ENCODE measurements at places on chromosomes 2 and 18.
A peak's percentile ranks its signal among the peaks of the same experiment; 100 is the strongest.

DNA sequence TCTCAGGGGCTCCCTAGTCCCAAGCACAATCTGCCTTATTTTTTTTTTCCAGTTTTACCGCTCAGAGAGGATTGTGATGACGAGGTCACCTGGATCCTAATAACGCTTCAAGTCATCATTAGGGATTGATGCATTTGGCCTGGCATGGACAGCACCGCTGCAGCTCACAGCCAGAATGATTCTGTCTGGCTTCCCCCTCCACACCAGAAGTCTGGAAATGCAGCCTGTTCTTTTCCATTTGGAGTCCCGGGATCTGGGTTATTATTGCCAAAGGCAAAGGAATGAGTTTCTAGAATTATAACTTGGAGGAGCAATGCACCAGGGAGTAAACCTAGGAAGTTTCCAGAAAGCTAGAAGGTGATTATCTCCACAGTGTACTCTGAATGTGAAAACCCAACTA is 81.1 kb upstream of the TAF1B start:
- DNase-seq = no peak

- no peak for DNase-seq
These were observed 183.1 kb upstream of the HNRNPA3 start for GRCh38 chr2:177029501-177029900.

GRCh38 chr2:34105006-34105767 is 506.1 kb upstream of the FAM98A start:
- DNase-seq = no peak

GRCh38 chr2:57490741-57491140 is 555.9 kb upstream of the VRK2 start:
- DNase-seq = no peak

DNA sequence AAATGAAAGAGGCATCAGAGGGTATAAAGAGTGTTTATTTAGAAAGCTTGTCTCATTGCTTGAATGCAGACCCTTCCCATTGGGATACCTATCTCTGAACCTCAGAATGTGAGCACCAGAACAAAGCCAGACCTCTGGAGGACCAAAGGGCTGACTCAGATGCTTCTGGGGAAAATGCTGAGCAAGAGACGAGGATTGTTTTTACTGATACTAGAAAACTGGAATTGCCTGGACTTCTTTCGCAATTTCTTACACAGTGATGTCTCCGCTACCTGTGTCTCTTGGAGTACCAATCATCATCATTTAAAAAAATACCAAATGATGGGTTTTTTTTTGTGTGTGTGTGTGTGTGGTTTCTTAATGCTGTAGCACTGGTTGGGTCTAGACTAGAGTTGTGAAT is 55.6 kb upstream of the CCDC85A start:
- DNase-seq = no peak

GRCh38 chr2:42795841-42796301 is 3.5 kb upstream of the HAAO start:
- no peak for DNase-seq

GRCh38 chr2:42569883-42570282 is 1.5 kb downstream of the MTA3 start:
- no peak for DNase-seq

DNA sequence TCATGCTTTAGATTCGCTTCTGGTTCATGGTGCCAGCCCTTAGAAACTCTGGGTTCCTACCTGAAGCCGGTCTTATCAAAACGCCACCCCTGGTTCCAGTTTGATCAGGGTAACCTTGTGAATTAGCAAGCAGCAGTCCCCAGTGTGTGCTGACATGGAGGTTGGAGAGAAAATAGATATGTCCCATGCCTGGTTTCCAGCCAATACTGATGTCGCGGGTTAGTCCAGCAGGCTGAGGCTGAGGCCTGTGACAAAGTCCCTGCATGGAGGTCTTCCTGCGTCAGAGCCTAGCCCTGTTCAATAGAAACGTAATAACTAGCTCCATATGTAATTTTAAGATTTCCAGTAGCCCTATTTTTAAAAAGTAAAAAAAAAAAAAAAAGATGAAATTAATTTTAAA is 28.2 kb downstream of the LPIN1 start:
- no peak for DNase-seq

DNA sequence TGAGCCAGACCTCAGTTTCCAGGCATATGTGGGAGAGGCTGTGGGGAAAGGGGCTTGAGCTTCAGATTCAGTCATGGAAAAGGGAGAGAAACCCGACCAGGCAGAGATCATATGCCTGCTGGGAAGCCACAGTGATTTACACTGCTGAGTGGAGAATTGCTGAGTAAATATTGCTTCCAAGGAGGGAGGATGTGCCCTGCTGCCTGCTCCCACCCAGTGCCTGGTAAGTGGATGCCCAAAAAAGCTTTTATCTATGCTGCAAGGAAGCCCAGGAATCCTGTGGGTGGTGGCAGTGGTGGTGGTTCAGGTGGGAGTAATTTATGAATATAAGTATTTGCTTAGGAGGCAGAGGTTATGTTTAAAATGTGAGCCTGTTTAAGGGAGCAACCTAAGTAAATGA is 39.5 kb downstream of the INO80C start:
- no peak for DNase-seq

GRCh38 chr2:219291910-219292490 is 12.8 kb downstream of the DNAJB2 start:
- no peak for DNase-seq

- no peak for DNase-seq
These were observed 364 bp downstream of the STAT1 start for GRCh38 chr2:191013682-191013931.

GRCh38 chr2:174636987-174637386 is 39.4 kb upstream of the WIPF1 start:
- no peak for DNase-seq

- peak; percentile 8 for DNase-seq
These were observed 130.0 kb upstream of the FN1 start for GRCh38 chr2:215565897-215566296.

GRCh38 chr18:37222354-37222998 is 343.1 kb downstream of the CELF4 start:
- no peak for DNase-seq

DNA sequence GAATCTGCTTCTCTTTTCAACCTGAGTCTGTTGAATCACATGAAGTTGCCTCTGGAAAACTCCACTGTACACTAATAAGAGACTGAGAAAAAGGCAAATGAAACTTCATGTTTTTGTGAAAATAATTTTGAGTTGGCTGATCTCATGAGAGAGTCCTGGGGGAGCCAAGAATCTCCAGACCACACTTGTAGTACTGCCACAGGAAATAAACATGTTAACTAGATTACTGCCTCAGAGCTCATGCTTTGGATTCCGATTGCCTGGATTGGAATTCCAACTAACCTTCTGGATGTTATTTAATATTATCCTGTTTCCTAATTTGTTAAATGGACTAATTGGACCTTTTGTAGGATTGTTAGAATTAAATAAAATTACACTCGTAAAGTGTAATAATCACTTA is 25.2 kb downstream of the NUP35 start:
- no peak for DNase-seq

- DNase-seq = no peak
These were observed 35.4 kb downstream of the MGAT5 start for GRCh38 chr2:134289225-134289624.

GRCh38 chr2:234388591-234388990 is 108.3 kb downstream of the ARL4C start:
- DNase-seq = no peak

DNA sequence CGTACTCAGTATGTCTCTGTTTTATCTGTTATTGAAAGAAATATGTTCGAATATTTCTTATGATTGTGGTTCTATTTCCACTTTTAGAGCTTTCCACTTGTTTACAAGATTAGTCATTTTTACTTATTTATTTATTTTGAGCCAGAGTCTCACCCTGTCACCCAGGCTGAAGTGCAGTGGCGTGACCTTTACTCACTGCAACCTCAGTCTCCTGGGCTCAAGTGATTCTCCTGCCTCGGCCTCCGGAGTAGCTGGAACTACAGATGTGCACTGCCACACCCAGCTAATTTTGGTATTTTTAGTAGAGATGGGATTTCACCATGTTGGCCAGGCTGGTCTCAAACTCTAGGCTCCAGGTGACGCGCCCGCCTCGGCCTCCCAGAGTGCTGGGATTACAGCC is 53.3 kb downstream of the HIBCH start:
- no peak for DNase-seq

DNA sequence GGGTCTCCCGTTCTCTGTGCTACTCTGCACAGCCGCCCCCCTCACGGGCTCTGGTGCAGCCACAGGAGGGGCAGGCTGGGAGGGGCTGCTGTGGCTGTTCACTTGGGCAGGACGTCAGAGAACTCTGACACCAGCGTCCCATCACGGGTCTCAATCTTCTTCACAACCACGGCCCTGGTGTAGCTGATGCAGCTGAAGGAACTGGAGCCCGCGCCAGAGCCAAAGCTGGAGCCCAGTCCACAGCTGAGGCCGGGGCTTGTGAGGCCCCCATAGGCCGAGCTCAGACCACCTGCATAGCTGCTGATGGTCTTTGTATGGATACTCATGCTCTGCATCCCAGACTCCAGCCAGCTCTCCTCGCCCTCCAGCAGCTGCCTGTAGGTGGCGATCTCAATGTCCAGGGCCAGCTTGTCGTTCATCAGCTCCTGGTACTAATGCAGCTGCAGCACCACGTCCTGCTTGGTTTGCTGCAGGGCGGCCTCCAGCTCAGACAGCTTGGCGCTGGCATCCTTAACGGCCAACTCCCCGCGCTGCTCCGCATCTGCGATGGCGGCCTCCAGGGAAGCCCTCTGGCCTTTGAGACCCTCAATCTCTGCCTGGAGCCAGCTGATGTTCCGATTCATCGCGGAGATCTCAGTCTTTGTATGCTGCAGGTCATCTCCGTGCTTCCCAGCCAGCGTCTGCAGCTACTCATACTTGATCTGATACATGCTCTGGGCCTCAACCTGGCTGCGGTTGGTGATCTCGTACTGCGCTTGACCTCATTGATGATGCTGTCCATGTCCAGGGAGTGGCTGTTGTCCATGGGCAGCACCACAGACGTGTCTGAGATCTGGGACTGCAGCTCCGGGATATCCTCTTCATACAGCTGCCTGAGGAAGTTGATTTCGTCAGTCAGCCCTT is 7.4 kb upstream of the DUSP19 start:
- peak; percentile 87 for DNase-seq

- DNase-seq = no peak
These were observed 24.0 kb downstream of the CFAP210 start for GRCh38 chr2:169670215-169670651.

- no peak for DNase-seq
These were observed 46.2 kb downstream of the CAB39 start for GRCh38 chr2:230758566-230759480.

DNA sequence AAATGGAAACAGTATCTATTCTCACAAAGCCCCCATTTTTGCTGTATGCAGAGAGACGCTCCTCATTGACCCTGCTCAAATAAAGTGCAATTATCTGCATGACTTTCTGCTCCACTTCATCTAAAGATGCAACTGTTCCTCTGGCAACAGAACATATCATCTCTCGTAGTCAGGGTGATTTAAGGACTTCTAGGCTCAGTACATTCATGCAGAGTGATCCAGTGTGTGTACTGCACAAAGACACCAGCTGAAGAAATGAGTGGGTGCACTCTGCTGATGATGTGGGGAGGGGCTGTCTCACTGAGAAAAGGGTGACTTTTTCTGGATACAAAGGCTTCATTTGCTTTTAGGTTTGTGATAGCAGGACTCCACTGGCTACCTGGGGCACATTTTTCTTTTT is 355.2 kb downstream of the GALNT13 start:
- no peak for DNase-seq

DNA sequence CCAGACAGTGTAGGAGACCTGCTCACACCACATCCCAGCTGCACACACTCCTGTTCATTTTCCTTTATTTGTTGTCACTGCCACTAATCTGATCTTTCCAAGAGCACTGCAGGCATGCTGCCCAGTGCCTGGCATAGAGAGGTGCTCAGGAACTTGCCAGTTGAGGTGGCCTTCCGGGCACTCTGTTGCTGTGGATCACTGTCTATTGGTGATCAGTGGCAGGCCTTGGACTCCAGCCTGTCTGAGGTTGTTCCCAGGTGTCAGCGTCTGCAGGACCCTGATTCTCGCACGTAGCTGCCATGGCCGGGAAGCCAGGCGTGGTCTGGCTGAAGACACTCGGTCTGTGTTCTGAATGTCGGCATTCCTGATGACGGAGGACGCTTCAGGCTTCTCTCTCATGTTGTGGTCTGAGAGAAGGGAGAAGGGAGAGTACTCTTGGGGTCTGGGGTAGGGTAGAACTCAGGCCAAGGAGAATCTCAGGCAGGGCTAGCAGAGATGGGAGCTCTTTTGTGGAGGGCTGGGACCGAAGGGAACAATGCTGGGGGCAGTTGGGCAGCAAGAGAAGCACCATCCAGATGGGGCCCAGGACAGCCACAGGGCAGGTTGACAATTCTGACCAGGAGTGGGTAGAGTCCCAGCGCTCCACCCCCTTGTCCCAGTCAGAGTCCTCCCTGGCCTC is 240.9 kb downstream of the MYCN start:
- no peak for DNase-seq

DNA sequence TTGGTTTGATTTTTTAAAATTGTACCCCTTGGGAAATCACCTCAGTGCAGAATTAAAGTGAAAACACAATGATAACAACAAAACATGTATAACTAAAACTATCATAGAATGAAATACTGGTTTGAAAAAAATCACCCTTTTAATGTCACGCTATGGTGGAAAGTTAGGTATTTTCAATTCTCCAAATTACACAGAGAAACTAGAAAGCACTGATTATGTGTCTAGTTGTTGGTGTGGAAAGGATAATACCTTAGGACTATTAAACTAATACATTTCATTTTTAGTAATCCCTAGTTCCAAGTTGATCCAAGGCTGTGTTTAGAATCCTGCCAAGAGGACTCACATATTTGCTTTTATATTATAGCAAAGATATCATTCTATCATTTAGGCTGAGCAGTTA is 71.2 kb downstream of the NUP35 start:
- no peak for DNase-seq

DNA sequence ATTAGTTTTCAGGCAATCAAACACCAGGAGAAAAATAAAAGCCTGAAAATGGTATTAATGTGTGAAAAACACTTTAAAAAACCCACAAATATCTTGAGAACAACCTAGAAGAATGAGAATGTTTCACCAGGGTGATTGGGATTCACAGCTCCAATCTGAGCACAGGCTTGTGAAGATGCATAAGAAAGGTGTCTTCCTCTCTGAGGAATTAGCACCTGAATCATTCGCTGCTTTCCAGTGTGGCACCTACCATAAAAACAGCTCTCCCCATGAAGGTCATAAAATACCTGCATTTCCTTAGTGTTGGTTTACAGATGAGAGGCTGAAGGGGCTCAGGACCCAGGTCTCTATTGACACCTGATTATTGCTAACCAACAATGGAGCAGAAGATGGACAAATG is 499.7 kb upstream of the KLHL29 start:
- DNase-seq = no peak

DNA sequence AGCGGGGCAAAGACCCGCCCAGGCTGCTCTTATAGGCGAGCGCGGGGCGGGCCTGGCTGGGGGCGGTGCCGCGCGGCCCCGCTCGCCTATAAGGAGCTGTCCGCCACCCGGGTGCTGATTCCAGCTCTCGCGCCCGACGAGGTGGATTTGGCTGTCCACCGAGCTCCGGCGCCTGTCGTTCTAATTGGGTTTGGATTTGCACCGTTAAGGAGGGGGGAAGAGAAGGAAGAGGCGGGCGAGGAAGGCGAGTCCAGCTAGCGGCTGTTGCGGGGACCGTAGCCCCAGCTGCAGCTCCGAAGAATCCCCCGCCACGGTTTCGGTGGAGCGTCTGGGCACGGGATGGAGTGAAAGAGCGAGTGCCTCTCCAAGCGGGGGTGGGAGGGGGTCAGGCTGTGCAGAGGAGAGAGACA is at the start of gene CNTNAP5:
CNTNAP5 (plus strand) TSS at position 117 of the 410 bp plus-strand sequence. CDS start 364 bp downstream, outside the sequence.
- DNase-seq = peak; percentile 94
